ENCODE measurements at places on chromosomes 7 and 10.

DNA sequence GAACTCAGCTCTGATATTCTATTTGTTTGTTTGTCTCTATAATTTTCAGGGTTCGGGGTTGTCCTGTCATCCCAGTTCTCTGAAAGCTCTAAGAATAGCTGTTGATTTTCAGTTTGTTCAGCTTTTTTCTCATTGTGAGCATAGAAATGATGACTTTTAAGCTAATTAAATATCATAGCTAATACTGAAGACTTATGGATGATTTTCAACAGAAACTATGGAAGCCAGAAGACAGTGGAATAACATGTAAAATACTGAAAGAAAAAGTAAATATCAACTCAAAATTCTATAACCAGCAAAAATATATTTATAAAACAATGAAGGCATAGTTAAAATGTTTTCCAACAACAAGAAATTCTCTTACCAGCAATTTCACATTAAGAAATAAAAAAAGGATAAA is 96.4 kb upstream of the ETV1 start:
- DNase-seq: no peak

DNA sequence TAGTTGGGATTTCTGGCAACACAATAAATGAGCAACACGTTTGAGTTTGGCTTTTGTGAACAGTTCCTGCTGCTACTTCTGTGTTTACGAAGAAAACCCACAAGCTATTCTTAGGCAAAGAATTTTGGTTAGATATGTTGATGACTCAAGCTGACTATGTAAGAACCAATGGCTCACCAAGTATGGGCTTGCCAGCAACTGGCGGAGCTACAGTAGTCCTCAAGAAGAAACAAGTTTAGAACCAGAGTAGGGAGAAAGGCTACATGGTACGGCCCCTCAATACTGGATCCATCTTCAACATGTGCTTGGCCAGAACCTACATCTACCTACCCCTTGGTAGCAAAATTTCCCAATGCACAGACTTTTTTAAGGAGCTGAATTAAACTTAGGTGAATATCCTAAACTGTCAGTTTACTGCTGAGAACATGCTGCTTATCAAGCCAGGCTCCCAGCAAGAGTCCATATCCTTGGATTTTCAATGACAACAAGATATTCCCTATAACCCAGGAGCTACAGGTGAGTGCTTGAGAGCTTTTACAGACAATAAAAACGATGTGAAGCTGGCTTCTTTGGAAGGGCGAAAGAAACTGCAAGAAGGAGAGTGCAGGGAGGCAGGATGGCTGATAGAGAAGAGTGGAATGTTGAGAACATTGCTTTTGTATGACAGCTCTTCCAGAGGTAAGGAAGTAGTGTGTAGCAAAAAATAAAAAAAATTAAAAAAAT is 74.3 kb upstream of the ASAH2 start:
- no peak for DNase-seq

GRCh38 chr7:1977059-1977875 is 255.5 kb downstream of the MAD1L1 start:
- no peak for DNase-seq

GRCh38 chr7:12783421-12784095 is 96.1 kb downstream of the ARL4A start:
- DNase-seq: no peak

- no peak for DNase-seq
Measured at GRCh38 chr10:86188796-86189558, 177.6 kb downstream of the GRID1 start.

- no peak for DNase-seq
Measured at GRCh38 chr7:14305233-14305866, 315.9 kb upstream of the ETV1 start.

GRCh38 chr7:23893942-23894891 is 184.2 kb downstream of the STK31 start:
- no peak for DNase-seq

- no peak for DNase-seq
Measured at GRCh38 chr7:144784943-144785342, 50.9 kb downstream of the TPK1 start.

DNA sequence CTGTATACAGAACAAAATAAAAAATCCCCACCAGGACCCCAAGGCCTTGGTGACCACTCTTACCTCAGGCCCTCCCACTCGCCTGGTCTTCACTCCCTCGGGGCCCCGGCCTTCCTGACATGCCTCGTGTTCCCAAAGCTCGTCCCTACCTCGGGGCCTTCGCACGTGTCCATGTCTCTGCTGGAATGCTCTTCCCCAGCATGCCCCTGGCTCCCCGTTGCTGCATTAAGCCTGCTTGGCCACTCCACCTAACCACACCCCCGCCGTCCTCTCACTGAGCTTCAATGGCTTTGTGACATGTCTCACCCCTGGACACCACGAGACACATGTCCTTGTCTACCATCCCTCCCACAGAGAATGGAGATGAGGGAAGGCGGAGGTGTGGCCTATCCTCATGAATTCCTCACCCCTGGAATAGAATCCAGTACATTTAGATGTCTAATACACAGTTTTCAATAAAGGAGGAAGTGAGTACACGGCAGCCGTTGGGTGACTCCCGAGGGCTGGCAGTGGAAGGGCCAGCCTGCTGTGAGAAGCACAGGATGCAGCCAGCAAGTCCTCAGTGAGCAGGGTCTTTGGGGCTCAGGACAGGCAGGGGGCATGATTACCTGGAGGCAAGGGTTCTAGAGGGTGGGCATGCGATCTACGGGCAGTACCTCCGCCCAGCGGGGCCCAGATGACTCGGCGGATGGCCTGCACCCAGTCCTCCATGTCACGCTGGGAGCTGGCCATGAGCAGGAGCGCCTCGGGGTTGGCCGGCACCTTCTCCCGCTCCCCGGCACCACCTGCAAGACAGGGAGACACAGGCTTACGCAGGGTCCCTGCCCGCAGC is 125.7 kb downstream of the ARHGAP22 start:
- no peak for DNase-seq

Measured in activated effector memory CD4-positive, alpha-beta T cell treated with Interleukin-2 at 50 U/mL for 16 hours (primary cell).